ENCODE measurements at places on chromosomes 5 and 9.

DNA sequence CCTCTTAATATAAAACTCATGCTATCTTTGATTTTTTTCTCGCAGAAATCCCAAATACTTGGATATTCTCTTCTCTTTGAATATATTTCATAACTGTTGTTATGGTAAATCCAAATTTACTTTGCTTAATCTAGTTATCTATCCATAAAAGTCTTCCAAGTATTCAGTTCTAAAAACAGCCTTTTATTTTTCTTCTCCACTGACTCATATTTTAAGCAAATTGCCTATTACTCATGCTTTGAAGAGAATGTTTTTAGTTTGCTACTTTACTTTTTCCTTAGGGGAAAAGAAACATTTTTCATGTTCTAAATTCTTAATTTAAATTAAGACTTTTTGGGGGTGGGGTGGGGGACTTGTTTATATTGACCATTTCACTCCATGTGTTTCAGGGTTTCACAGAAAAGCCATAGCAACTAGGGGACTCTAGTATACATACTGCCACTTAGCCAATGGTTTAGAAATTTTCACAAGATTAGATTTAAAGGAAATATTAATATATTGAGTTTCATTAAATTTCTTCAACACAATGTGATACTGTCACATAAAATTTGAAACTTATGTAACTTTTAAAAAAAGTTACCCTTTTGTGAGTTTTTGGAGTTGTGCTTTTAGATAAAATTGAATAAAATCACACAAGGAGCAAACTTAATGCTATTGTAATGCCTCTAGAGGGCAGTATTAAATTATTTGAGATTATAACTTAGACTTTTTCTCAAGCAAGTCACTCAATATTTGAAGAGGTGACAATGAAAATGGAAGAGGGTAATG, 545.8 kb upstream of the ARRDC3 start:
- no peak for DNase-seq

GRCh38 chr9:131658377-131659129, 81.3 kb downstream of the RAPGEF1 start:
- DNase-seq: peak; percentile 85

- DNase-seq: peak; percentile 86
Measured at GRCh38 chr5:132437604-132438266, 52.8 kb downstream of the IRF1 start.

DNA sequence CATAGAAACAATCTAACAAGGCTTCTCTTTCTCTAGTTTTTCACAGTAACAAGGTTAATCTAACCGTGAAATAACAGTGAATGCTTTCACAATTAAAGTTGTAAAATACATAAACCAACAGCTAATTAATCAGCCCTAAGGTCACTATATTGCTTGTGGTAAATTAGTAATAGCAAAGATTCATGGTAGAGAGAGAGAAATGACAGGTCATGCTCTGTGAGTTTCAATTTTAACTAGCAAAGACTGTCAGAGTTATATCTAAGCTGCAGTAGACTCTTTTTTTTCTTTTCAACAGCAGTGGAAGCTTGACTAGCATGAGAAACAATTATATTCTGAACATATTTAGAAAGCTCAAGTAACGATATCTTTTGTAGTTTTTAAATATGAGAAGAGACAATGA, 1068.0 kb downstream of the MAT2B start:
- DNase-seq: no peak

DNA sequence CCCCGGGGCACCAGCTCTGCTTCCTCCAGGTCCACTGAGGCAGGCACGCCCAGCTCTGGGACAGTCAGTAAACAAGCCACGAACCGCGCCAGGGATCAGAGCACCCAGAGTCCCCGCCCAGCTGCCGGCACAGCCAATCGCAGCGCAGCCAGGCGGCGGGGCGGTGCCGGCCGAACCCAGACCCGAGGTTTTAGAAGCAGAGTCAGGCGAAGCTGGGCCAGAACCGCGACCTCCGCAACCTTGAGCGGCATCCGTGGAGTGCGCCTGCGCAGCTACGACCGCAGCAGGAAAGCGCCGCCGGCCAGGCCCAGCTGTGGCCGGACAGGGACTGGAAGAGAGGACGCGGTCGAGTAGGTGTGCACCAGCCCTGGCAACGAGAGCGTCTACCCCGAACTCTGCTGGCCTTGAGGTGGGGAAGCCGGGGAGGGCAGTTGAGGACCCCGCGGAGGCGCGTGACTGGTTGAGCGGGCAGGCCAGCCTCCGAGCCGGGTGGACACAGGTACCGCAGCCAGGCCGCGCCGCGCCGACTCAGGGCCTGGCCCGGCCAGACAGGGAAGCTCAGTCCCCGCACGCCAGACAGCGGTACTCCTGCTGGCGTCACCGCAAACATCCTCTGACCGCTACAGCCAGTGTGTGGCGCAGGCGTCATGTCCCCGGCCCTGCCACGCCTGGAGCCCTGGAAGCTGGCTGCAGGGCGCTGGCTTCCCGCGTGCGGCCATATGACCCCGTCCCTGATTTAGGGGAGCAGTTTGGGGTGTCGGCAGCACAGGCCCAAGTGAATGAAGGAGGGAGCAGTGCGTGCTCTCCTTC, at the start of gene CTSL:
TSS of gene CTSL (plus strand) at position 220 of the 810 bp plus-strand sequence. CDS start 1,485 bp downstream, outside the sequence.
- peak; percentile 89 for DNase-seq

DNA sequence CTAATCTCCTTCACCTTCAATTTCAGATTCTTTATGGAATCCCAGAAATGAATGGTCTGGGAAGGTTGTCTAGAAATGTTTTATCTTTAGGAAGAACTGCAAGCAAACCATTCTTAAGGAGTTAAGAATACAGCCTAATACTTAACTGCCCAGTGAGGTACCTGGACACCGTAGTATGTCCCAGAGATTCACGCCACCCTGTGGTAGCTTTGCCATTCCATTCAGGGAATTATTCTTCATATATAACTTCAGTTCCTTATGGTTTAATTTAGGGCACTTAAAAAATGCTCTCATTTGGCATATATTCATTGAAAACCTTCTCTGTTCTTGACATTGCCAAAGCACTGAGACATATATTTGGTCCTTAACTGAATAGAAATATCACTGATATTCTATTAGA, 49.7 kb downstream of the ACTBL2 start:
- peak; percentile 73 for DNase-seq

GRCh38 chr9:86321373-86321772, 32.8 kb downstream of the TUT7 start:
- DNase-seq: peak; percentile 26

DNA sequence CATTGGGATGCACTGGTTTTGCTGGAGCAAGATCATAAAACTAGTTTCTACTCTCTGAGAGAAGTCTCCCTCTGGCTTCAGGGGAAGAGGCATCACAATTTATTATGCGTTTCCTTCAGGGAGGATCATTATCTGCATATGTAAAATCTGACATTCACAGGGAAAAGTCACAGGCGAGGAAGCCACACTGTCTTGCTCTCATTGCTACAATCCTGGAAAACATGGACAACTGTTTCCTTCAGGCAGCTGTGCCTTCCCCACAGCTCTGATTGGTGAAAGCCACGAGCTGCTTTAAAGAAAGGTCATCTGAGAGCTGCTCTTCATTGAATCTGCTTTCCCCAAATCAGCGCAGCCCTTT, 397.8 kb downstream of the MED10 start:
- no peak for DNase-seq

DNA sequence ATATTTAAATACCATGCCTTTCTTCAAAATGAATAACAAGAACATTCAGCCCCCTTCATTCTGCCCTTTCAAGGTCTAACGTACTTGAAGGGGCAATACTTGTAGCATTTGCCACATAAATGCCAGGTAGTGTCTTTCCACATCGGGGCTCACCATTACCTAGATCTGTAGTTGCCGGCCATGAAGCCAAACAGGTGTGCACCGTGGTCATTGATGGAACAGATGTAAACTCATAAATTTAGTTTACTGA, 193.0 kb downstream of the CD180 start:
- DNase-seq: no peak

DNA sequence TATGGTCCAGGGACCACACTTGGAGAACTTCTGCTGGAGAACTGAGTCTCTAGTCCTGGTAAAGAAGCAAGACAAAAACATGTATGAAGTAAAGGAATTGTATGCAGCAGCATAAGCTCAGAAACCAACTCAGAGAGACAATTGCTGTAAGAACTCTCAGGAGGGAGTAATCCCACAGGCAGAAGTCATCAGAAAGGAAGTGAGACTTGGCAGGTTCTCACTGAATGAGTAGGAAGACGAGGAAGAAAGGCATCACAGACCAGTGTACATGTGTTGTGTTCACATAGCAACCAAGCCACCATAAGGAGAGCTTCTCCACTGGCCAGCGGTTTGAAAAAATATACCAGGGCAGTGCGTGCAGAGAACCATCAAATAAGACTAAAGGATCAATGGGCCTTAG, 57.9 kb upstream of the FST start:
- DNase-seq: peak; percentile 24

DNA sequence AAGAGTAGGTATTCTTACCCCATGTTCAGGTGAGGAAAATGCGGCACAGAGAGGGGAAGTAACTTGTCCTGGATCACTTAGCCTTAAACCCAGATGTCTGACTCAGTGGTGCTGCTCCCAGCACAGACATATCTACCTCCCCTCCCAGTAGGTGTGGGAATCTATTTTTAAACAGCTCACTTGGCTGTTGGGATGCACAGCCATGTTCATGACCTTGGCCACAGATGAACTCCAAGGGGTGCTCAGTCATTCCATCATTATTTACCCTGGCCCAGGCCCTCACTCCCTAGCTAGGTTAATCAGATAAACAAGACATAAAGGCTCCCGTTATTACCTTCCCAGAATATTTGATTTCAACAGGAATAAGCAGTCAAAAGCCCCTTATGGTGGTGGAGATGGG, 88.4 kb upstream of the IQGAP2 start:
- no peak for DNase-seq

DNA sequence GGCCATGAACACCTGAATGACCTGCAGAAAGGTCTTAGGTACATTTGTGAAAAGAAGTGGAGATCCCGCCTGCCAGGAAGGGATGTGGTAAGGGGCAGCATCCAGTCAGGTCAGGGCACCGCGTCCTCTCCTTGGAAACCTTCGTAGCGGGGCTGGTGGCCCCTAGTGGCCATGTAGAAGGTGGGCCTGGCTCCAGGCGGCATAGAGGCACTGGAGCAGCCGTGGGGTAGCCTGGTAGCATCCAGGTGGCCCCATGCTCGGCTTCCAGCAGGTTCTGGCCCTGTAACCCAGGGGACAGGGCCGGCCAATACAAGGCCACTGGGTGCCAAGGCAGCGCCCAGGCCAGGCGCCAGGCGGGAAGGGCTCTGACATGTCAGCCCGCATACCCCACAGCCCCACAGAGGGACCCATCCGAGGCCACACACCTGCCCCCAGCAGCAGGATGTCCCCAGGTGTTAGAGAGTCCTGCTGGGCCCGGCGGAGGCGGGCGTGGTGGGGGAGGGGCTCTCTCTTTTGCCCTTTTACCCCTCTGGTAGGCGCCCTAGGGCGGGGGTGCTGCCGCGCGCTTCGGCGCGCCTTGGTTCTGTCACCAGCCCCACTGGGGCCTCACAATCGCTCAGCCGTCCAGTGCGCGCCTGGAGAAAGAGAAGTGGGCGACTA, 58.3 kb upstream of the SPATA31E1 start:
- no peak for DNase-seq

DNA sequence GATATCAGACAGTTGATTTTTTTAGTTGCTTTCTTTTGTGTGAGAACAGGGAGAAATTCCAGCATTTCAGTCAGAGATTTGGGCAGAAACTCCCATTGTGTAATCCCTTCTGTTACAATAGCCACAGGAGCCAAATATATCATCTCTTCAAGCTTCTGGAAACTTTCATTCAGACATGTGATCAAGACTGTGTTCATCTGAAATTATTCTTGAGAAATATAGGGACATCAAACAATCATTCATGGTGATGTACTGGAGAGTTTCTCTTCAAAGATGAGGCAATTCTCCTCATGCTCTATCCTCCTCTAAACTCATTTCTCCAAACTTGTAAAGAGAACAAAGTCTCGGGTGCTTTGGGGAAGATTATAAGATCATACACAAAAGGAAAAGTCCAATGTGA, 35.2 kb upstream of the CSNK1G3 start:
- DNase-seq: no peak

- DNase-seq: no peak
Measured at GRCh38 chr5:157513182-157513581, 53.2 kb downstream of the NIPAL4 start.

DNA sequence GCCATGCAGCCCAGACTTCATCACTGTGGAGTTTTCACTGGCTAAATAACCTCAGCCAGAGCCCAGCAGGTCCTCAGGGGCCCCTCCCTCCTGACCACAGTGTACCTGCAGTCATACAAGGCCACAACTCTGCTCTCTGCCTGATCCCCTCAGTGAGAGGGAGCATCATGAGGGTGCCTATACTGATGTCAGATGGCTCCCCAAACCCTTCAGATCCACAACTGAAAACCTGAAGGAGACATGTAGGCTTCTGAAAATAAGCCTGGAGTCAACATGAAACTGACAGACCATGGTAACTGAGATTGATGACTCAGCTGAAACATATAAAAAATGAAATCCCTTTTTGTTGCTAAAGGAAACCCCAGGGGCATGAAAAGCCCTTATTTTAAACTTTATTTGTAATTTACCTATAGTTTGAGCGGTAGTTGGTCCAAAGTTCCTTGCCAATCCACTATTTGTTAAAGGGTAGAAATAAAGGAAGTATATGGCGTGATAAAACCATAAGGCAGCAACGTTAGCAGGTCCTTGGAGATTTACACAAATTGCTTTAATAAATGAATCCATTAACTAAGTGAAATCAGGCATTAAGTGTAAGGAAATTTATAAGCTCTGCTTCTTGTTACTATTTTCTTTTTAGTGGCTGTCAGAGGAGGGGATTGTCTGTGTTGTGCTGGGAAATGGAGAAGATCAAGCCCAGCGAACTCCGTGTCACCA, 68.3 kb downstream of the FGF1 start:
- DNase-seq: no peak

- no peak for DNase-seq
Measured at GRCh38 chr5:116658141-116658540, 83.5 kb upstream of the SEMA6A start.

GRCh38 chr5:112551419-112552032, 132.4 kb upstream of the EPB41L4A start:
- peak; percentile 60 for DNase-seq

DNA sequence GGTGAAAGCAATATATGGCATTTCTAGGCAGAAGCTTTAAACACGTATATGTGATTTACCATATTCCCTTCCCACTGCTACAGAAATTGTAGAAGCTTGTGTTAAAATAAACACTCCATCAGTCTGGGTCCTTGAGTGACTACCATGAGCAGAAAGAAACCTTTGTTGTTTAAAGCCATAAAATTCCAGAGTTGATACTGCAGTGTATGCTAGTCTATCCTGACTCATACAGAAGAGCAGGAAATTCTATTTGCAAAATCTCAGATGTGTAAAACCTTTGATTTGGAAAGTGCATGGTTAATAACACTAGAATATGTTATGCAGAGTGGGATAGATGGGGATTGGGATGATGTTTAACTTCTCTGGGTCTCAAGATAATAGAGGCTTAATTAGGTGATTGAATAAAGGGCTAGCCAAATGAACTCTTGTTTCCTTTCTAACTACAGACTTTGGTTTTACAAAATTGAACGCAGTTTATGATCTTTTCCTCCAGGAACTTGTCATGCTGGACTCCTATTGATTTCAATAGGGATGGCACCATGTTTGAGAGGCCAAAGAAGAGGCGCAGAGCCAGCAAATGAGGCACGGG, 282.7 kb upstream of the VLDLR start:
- DNase-seq: no peak

- no peak for DNase-seq
Measured at GRCh38 chr5:88377240-88377639, 108.6 kb upstream of the TMEM161B start.

GRCh38 chr5:125134216-125135081, 388.0 kb upstream of the ZNF608 start:
- peak; percentile 82 for DNase-seq

Data from Daoy (cell line).